ENCODE measurements at places on chromosomes 2 and 18.

DNA sequence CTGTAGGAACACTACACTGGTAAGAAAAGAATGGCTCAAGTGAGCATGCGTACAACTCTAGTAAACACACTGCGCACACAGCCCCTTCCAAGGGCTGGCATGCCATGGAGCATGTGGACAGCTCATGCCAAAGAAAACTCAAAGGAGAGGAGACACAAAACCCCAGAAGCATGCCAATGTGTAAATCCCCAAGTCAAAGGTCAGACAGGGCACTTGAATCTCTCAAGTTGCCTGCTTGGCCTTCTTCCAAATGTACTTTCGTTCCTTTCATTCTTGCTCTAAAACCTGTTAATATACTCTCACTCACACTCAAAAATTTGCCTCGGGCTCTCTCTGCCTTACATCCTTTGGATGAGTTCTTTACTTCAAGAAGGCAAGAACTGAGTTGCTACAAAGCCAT, 365.3 kb downstream of the NBAS start:
- DNase-seq, result no peak

DNA sequence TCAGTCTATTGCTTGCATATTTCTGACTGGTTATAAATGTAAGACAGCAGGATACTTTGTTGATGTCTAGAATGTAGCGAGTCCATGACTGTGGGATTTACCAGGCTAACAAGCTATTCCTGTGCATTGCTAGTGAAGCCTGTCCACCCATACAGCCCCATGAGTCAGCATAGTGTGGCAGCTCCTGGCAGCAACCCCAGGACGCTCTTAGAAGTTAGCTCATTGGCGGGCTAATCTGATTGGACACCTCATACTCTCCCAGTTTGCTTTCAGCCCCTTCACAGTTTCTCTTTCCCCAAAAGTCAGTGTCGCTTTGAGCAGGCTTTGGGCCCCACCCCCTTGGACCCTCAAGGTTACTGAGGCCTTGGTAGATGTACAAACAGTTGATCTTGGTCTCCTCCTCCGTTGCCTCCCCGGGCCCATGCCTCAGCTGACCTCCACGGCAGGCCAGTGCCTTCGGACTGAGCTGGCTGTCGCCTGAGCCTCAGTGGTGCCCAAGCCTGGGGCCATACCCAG, 48.0 kb downstream of the COA5 start:
- DNase-seq, result no peak

GRCh38 chr2:38415023-38415422, 38.0 kb upstream of the ATL2 start:
- no peak for DNase-seq

GRCh38 chr2:69221960-69222751, 164.9 kb downstream of the GFPT1 start:
- no peak for DNase-seq

DNA sequence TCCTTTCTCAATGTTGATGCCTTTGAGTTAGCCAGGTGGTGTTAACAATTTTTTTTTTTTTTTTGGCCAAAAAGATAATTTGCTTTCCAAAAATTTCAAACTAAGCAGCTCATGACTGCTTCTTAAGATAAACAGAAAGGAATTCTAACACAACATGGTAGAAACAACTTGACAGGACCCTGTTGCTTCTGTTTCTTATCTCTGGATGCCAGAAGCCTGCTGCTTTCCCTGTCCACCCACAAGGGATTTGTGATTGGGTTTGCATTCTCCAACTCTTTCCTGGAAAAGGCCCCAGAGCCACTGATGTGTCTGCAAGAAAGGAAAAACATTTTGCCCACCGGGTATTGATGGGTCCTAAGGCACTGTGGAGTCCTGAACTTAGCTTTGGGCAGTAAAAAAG, 217.2 kb upstream of the PKDCC start:
- no peak for DNase-seq

- DNase-seq, result no peak
These were observed 2.8 kb upstream of the WNT10A start for GRCh38 chr2:218877891-218878290.

DNA sequence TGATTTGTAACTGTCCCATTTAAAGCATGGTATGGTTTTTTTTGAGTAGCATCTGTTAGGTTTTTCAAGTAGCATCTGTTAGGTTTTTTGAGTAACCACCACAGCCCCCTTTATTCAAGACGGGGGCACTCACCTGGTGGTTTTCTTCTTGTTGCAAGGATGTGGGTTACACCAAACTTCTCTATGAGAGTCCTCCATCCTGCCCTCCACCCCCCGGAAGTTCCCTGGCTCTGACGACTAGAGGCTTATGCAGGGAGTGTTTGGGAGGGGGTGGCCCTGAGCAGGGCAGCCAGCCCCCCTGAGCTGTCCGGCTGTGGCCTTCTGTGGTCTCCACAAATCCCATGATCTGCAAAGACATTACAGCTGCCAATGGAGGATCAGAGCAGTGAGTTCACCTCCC, 39.3 kb downstream of the MTCL1 start:
- DNase-seq, result peak; percentile 32

DNA sequence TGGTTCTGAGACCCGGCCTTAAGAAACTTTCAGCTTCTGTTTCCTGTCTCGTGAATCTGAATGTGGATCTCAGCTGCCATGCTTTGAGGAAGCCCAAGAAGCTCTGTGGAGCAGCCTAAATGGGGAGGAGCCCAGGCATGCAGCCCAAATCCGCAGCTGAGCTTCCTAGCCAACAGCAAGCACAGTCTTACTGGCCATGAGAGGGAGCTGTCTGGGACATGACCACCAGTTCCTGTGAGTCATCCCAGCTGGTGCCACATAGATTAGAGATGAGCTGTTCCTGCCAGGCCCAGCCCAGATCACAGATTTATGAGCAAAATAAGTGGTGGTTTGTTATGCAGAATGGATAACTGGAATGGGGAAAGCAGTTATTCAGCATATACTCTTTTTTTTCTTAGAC, 224.4 kb upstream of the APCDD1 start:
- DNase-seq, result no peak

- DNase-seq, result no peak
These were observed 242.5 kb downstream of the AFF3 start for GRCh38 chr2:99899882-99900281.

- no peak for DNase-seq
These were observed 16.7 kb downstream of the SRSF7 start for GRCh38 chr2:38734299-38735058.

All from CD4-positive, alpha-beta T cell treated with Interleukin-1 beta for 1 hour (primary cell).